ENCODE measurements at places on chromosomes 16 and 17. TPM values are rescaled to one million over a fixed set of nuclear protein-coding genes. Genes with fewer than 3 reads are reported as not detected.

SKAP1 gene
- total RNA-seq: 0.64 TPM

DNA sequence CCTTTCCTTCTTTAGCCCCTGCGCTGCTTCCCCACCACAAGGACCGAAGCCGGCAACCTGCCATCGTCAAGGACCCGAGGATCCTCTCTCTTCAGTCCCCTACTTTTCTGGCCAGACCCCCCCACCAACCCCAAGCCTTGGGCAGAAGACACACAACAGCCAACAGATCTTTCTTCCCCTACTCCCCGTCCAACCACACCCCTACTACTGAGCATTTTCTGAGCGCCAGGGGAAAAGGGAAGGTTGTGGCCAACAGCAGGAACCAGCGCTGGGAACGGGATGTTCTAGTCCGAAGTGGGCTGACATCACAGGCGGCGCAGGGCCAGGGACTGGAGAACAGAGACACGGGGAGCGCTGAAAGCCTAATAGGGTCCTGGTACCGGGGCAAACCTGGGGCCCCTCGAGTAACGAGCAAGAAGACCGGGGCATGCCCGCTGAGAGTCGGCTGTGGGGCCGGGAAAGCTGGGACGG, 528 bp downstream of the PER1 start:
- DNase-seq: peak; percentile 34

ZP2 gene
- 0.64 TPM for total RNA-seq

DNA sequence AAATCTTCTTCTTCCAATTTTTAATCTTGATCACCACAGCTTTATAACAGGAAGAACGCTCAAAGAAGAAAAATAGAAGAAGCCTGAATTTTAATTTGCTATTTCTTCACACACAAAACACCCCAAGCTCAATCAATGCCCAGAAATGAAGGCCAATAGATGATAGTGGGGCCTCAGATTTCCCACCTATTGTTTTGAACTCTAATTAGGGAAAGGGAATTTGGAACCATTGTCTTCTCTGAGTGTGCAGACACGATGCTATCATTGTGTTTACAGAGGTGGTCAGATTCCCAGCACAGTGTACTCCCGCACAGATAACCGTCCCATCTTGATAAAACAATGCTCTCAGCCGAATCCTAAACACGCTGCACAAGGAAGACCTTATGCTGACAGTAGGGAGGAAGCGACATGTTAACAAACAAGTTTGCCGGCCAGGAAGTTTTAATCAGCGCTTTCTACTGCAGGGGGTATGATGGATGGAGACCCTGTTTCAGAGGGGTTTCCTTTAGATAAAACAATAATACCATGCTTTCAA, 684.7 kb downstream of the MAF start:
- no peak for DNase-seq

SLC35G6 gene
- total RNA-seq: not detected

TBC1D3H gene
- total RNA-seq: not detected

DNA sequence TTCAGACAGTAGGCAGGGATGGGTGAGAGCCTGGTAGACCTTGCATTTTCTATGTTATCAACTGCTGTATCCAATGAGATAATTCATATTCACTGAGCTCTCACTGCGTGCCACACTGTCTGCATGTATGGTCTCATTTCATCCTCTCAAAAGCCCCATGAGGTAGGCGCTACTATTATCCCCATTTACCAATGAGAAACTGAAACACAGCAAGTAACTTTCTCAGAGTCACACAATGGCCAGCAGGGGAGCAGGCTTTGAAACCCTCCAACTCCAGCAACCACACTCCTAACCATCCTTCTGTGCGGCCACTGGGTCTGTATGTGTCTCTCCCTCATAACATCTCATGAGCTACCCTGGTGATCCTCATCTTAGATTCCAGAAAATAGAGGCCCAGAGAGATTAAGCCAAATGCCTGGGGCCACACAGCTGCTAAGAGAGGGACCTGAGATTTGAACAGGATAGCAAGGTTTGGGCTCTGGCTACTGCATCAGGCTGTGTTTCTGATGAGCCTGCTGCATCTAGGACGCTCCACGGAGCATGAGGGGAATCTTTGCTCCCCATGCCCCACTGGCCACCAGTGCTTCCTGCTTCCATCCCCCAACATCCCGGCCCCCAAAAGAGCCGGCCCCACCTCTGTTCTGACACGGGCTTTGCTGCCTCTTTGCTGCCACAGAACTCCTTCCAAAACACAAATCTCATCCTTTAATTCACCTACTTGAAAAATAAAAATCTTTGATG, 3.2 kb downstream of the CCR7 start:
- no peak for DNase-seq

DNA sequence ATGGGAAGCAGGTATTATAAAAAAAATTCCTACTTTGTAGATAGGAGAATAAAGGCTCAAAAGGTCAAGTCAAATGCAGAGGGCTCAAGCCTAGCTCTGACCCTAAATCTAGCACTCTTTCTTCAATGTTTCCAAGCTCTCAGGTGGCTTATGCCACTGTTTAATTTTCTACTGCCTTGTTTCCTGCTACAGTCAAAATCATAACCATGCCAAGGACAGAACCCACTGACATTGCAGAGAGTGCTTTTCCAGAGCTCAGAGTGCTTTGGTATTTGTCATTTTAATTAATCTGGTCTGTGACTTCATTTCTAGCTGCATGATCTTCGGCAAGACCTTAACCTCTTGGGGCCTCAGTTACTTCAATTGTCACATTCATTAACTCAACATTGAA, 344.7 kb downstream of the CA10 start:
- no peak for DNase-seq
